ENCODE measurements at places on chromosomes 12 and 14.

- DNase-seq, result no peak
These were observed 183.8 kb downstream of the DPF3 start for GRCh38 chr14:72709916-72710611.

DNA sequence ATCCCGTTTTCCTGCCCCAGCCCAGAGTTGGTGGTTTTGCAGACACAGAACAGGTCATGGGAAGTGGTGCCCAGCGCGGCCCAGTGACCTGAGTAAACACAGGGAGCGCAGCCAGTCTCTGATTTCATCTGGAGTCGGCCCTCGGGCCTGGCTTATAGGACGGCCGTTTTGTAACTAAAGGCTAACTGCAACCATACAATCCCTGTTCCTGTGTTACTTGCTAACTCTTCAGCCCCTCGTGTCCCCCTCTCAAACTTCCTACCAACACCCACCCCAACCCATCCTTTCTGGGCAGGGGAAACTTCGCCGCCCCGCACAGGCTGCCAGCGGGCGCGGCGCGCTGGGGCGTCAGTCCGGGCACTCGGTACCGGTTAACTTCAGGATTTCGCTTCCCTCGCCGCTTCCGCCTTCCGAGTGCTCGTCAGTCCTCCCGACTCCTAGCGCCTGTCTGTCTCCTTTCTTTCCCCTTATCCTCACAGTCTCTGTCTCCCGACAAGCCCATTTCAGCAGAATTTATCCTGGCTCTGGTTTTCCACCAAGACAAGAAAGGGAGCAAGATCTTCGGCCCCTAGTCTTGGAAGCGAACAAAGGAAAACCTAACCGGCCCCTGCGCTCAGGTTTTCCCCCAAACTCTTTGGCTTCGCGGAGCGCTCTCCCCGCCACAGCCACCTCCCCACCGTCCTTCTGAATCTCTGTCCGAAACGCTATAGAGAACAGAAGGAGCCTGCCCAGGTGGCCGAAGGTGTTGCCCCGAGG lies 2.0 kb downstream of the SIX1 start:
- no peak for DNase-seq

DNA sequence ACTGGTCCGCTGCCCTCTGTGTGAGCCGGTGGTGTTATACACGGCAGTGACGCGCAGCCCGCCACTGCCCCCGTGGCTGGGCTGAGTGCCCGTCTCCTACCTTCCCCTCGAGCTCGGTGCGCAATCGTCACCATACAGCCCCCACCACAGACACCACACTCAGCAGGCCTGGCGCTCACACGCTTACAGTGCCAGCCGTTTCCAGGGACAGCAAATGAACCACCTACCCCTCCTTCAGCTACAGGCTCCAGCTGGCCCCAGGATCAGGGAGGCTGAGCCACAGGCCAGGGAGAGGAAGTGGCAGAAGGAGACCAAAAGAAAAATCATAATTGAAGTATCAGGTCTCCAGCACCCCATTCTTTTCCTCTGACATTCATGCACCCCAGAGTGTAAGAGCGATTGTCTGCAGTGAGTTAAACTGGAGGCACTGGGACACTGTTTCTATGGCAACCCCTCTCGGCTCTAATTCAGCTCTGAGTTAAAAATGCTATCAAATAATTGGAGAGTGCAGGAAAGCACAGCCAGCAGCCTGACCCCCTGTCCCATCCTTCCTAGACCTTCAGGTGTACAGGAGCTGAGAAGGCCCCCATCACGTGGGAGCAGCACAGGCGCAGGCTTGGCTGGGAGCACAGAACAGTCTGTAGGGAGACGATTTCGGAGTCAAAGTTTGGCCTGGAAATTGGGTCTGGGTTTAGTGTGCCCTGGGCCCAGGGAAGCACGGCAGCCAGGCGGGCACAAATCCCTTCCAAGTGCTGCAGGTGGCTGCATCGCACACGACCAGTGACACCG lies 18.0 kb downstream of the LRTM2 start:
- no peak for DNase-seq

DNA sequence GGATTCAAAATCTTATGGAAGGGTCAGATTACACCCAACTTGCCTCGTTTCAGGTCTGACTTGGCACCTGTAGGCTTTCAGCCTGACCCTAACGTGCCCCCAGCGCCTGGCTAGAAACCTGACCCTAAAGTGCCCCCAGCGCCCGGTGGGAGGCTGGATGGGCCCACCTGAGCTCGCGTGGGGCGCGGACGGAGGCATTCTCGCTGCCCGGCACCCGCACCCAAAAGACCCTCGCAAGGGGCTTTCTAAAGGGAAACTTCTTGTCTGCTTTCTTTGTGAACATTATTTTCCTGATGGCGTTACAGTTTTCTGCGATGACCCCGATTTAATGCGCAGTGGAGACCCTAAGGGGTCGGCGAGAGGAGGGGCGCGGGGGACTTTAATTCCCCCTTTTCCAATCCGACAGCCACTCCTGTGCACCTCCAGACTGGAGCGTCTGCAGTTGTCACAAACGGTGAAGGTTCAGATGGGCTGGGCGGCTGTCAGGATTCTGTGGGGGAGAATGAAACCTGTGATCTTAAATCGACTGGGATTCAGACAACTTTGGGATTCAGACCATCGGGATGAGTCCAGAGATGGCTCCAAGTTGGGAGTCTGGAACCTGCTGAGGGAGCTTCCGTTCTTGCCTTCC lies 751 bp upstream of the HRK start:
- DNase-seq, result no peak

GRCh38 chr12:62263966-62264365 lies 3.8 kb downstream of the USP15 start:
- DNase-seq, result no peak

Data from stimulated activated CD8-positive, alpha-beta memory T cell treated with anti-CD3 and anti-CD28 coated beads, Interleukin-7, amount 100 ng/mL, for 1 hour (primary cell).